ENCODE measurements at places on chromosomes 3 and 15.

- DNase-seq, result no peak
Observed at GRCh38 chr3:5840056-5840455, 652.5 kb downstream of the EDEM1 start.

- peak; percentile 35 for DNase-seq
Observed at GRCh38 chr3:113136071-113136470, 75.3 kb upstream of the BOC start.

GRCh38 chr3:105406268-105406667, 39.6 kb downstream of the ALCAM start:
- DNase-seq, result no peak

- no peak for DNase-seq
Observed at GRCh38 chr3:139870000-139870675, 64.8 kb upstream of the CLSTN2 start.

DNA sequence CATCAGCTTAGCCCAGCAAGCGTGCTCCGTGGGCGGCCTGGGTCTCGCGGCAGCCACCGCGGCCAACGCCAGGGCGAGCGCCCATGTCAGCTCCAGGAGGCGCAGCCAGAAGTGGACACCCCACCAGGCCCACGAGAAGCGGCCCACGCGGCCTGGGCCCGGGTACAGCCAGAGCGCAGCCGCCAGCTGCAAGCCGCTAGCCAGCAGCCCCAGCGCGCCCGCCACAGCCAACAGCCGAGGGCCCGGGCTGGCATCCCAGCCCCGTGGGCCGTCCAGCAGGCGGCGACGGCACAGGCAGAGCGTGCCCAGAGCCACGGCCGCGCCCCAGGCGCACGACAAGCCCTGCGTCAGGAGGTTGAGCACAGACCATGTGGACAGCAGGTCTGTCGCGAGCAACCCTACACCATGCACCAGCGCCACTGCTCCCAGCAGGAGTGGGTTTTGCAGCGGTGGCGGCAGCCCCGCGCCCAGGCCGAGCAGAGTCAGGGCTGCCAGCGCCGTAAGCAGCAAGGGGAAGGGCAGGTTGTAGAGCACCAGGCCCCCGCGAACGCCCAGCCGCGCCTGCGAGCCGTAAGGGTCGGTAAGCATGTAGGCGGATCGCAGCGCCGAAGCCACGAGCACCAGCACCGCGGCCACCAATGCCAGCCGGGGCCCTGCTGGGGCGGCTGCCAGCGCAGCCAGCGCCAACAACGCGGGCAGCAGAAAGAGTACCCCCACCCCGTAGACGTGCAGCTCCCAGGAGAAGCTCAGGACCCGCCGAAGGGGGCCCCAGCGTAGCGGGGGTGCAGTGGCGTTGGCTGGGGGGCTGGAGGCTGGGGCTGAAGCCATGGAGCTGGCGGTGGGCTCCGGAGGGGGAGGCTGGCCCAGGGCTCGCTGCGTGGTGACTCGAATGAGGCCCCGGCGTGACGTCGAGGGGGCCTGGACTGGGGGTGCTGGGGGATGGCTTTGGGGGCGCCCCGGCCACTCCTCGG, 4.9 kb downstream of the PRRT3 start:
- peak; percentile 85 for DNase-seq

GRCh38 chr15:31173790-31174450, 72.4 kb upstream of the TRPM1 start:
- no peak for DNase-seq

DNA sequence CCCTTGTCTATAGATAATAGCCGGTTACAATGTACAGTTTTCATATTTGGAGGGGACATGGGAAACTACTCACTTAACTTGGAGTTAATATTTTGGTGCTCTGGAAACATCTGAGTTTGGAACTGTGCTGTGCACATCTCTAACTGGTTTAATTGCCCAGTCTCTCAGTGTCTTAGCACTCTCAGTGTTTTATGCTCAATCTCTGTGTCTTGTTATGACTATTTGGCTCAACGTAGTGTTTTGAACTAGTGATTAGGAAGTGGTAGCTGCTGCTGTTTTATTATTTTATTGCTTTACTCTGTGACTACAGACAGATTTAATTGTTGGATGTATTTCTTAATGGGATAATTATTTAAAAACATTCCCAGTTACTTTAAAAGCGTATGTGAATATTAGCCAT, 17.0 kb downstream of the FNDC3B start:
- no peak for DNase-seq

Measured in dermis microvascular lymphatic vessel endothelial cell (primary cell).